ENCODE measurements at places on chromosomes 16 and 17. TPM values are rescaled to one million over a fixed set of nuclear protein-coding genes. Genes with fewer than 3 reads are reported as not detected.

SGF29 gene
- 6.1 TPM for total RNA-seq

CCL17 gene
- not detected for total RNA-seq

YPEL3 gene
- 12.9 TPM for total RNA-seq

ZNF652 gene
- 28.4 TPM for total RNA-seq

TEKT1 gene
- total RNA-seq, result not detected

SLC52A1 gene
- 0.55 TPM for total RNA-seq

FAM83G gene
- total RNA-seq, result 17.9 TPM

MSLN gene
- 13.5 TPM for total RNA-seq

GP1BA gene
- not detected for total RNA-seq

CMIP gene
- total RNA-seq, result 8.3 TPM

MPP3 gene
- 8.5 TPM for total RNA-seq

PLLP gene
- total RNA-seq, result 66.5 TPM

GRCh38 chr16:22789281-22789945 lies 24.5 kb upstream of the HS3ST2 start:
- peak; percentile 11 for DNase-seq

DNA sequence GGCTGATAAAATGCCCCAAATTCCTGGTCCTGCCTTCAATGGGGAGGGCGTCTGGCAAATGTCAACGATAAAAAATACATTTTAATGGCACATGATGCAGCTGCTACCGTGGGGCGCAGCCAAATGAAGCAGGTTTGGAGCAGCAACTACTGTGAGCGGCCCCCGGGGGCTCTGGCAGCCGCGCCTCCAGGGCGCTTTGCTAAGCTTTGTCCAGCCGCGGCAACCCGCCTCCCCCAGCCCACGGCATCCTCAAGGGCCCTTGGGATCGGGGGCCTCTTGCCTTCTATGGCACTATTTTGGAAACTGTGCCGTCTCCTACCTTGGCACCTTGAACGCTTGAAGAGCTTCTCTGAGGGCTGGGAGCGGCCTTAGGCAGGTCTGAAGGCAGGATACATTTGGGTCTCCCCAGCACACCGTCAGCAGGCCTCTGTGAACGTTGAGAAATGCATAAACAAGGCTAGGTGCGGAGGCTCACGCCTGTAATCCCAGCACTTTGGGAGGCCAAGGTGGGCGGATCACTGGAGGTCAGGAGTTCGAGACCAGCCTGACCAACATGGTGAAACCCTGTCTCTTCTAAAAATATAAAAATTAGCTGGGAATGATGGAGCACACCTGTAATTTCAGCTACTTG lies 25.1 kb downstream of the TBX4 start:
- DNase-seq, result no peak

GRCh38 chr16:82004601-82005000 lies 6.7 kb downstream of the SDR42E1 start:
- no peak for DNase-seq

DNA sequence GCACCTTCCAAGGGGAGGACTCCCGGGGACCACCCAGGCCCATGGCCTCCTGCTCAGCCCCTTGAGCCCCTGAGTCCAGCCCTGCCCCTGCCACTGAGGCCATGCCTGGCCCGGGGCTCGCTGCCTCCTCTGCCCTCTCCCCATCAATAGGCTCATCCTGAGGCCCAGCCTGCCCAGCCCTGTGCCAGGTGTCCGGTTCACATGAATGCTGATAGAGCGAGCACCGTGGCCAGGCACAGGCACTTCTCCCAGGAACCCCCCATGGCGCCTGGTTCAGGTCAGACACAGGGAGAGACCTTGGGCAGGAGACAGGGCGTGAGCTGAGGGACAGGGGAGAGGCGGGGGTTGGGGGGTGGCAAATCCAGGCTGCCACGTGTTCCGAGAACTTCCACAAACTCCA lies 2.8 kb upstream of the PVALEF start:
- DNase-seq, result no peak

DNA sequence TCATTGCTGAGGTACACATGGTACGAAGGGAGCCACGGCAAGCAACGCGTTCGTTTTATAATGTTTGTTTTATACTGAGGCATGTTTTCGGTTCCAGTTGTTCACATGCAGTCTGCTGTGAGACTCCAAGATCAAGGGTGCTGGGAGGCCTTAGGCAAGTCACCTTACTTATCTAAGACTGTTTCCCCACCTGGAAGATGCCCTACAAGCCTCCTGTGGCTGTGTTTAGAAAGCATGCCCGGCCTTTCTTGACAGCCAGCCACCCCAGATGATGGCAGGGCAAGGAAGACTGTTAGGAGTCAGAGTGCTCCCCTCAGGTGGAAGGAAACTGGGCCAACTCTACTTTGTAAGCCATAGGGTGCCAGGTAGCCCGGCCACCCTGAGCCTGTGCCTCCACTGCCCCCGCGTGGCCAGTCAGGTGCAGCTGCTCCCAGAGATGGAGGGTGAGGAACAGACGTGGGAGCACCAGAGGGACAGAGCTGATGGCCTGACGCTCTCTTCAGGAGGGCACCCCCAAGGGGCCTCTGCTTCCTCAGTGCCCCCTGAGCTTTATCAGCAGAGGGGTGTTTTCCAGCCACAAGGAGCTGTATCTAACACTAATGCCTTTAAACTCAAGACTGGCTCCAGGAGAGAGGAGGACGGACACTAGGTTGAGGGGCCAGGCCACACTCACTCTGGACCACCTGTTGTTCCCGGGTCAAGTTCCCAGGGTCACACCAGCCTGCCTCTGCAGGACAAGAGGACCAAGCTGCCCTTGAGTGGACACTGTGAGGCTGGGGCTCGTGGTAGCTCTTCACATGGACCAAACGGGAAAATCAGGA lies 5.4 kb downstream of the NAT9 start:
- DNase-seq, result peak; percentile 44

- no peak for DNase-seq
These were observed at the start of gene ZNF385C for GRCh38 chr17:42097691-42098631. Gene ZNF385C, minus strand, starts transcription at chr17:42098473. Its CDS starts 35,417 bp downstream, at chr17:42063056.

- DNase-seq, result no peak
These were observed 410.8 kb downstream of the CDH11 start for GRCh38 chr16:64711026-64711425.

DNA sequence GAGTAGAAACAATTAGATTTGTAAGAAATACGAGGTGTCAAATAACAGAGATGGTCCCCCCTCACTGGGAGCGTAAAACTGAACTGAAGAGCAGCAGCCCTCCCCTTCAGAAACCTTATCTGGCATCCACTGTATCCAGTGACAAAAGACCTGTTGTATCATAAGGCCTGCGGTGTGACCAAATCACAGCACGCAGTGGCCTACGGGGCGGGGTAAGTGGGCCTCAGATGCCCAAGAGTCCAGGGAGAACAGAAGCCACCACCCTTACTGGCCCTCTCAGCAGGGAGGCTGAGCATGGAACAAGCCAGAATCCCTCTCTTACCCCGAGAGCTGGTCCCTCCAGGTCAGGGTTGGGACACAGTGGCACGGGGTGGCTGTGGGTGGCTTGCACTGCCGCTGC lies 5.5 kb downstream of the JMJD6 start:
- DNase-seq, result no peak

- DNase-seq, result no peak
These were observed 10.1 kb downstream of the MPO start for GRCh38 chr17:58270476-58271215.

GRCh38 chr16:58456193-58456592 lies 43.8 kb upstream of the NDRG4 start:
- DNase-seq, result no peak

GRCh38 chr17:57484081-57484666 lies 227.9 kb downstream of the MSI2 start:
- no peak for DNase-seq

DNA sequence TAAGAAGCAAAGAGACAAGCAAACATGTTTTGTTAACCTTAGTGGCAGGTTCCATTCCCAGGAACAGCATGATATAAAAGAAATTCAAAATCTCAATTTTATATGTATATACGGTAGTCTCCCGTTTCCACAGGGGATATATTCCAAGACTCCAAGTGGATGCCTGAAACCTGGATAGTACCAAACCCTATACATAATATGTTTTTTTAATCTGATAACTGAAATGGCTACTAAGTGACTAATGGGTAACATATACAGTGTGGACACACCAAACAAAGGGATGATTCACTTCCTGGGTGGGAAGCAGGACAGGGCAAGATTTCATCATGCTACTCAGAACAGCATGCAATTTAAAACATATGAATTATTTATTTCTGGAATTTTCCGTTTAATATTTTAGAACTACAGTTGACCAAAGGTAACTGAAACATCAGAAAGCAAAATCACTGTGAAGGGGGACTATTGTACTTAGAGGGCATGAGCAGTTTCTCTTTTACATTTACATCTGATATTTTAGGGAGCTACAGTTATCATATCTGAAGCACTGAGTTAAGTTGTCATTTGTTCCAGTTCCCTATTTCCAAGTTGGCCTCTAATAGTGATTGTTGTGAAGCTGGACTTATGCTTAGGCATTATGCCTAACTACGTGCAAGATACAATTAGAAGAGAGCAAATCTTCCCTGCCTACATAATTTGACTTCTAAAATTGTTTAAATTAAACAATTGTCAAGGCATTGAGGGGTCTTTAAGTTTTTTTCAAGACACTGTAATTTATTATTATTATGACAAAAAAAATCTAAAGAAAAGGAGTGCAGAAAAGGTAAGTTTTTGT lies 34.1 kb upstream of the ABCA6 start:
- peak; percentile 83 for DNase-seq

DNA sequence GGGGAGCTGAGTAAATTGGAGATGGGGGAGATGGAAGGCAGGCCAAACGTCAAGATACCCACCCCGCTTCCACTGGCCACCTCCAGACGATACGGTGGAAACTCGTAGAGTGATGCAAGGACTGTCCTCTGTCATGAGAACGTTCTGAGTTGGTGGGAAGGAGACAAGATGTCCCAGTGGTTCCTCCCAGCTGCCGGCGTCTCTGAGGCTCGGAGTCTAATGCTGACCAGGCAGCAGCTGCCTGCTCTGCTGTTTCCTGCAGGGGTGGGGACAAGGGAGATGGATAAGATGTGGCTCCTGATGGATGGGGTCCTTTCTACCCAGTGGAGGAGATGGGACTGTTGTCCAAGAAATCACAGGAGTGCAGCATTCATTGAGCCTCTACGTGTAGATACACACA lies 28.2 kb upstream of the C1QL1 start:
- no peak for DNase-seq

DNA sequence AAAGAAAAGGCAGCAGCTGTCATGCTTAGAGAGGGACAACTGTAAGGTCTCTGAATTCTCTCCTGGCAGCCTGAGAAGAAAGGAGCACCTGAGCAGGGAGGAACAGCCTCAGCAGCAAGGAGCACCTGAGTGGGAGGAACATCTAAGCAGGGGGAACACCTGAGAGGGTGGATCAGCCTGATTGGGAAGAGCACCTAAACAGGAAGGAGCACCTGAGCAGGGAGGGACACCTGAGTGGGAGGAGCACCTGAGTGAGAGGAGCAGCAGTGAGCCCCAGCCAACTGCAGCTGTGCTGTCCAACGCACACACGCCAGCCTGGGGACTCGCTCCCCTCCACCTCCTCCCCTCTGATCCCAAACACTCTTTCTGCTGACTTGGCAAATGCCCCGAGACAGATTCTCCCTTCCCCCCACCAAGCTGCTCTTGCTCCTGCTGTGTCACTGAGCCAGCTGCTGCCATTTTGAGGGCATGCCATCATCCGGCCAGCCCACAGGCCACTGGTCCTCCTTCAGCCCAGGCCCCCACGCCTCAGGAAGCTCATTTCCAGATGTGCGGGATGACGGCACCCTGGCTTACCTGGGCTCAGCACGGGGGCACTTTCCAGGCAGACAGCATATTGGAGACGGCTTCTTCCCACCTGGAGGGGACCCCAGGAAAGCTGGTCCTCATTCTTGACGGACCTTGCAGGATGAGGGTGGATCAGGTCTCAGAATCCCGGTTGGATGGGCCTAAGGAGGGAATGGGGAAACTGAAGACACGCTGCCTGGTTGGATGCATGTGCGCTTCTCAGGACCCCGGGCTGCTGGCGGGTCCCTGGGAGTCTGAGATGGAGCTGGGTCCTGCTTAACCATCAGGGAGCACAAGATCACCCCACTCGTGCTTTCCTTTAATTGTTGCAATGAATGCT lies 57.7 kb upstream of the RBFOX3 start:
- no peak for DNase-seq

DNA sequence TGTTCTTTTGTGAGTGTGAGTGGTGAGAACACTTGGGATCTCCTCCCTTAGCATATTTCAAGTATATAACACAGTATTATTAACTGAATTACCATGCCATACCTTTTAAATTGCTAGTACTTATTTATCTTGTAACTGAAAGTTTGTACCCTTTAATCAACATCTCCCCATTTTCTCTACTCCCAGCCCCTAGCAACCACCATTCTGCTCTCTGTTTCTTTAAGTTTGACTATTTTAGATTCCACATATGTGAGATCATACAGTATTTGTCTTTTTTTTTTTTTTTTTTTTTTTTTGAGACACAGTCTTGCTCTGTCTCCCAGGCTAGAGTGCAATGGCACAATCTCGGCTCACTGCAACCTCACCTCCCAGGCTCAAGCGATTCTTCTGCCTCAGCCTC lies 117.6 kb upstream of the CACNG3 start:
- DNase-seq, result no peak

GRCh38 chr16:80656711-80657150 lies 115.9 kb downstream of the DYNLRB2 start:
- DNase-seq, result no peak

DNA sequence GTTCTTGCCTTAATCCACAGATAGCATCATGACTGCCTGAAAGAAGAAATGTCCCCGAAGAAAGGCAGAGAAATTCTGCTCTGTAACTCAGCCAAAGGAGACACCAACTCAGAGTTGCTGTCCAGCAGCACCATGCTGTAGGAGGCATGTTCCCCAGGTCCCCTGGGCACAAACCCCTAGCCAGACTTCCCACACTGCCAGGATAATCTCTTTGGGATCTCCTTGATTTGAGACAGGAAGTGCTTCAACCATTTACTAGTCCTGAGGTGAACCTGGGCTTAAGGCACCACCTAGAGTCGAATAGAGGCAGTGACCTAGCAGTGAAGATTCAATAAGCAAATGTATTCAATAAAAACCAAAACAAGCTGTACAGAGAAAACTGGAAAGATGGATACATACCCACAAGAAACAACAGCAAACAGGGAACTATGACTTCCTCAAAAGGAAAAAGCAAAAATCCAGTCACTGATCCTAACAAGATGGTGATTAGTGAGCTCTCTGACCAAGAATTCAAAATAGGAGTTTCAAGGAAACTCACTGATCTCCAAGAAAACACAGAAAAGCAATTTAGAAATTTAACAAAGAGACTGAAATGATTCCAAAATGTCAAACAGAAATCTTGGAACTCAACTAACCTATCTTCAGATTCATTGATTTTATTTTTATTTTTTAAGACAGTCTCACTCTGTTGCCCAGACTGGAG lies 5.7 kb downstream of the OR4D2 start:
- DNase-seq, result peak; percentile 40

- DNase-seq, result no peak
These were observed 109.9 kb downstream of the SDK2 start for GRCh38 chr17:73534209-73534909.

- DNase-seq, result no peak
These were observed 10.0 kb downstream of the CEP295NL start for GRCh38 chr17:78892936-78893379.

GRCh38 chr17:9115214-9116191 lies 94.2 kb downstream of the NTN1 start:
- peak; percentile 6 for DNase-seq
